DMS153 (cell line): ENCODE measurements at places on chromosomes 2 and 18.

DNA sequence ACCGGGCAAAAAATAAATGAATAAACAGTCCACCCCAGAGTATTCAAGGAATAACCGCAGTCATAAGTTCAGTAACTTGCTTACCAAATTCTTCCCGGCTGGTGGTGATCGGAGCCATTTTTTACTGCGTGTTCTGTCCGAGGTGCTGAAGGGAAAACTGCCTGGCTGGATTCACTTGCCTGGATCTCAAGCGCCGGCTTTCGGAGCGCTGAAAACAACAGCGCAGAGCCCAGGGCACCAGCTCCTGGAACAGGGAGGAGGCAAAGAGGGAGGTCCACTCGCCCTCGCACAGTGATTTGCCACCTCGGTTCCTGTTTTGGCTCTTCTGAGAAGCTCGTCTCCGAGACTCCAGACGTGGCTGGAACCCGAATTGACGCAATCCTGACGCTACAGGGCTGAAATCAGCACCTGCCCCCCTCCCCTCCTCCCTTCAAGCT, at the start of gene SYT4:
TSS of gene SYT4 (minus strand) at position 327 of the 437 bp plus-strand sequence. CDS start at position 118, 209 bp downstream.
- DNase-seq, result peak; percentile 60

DNA sequence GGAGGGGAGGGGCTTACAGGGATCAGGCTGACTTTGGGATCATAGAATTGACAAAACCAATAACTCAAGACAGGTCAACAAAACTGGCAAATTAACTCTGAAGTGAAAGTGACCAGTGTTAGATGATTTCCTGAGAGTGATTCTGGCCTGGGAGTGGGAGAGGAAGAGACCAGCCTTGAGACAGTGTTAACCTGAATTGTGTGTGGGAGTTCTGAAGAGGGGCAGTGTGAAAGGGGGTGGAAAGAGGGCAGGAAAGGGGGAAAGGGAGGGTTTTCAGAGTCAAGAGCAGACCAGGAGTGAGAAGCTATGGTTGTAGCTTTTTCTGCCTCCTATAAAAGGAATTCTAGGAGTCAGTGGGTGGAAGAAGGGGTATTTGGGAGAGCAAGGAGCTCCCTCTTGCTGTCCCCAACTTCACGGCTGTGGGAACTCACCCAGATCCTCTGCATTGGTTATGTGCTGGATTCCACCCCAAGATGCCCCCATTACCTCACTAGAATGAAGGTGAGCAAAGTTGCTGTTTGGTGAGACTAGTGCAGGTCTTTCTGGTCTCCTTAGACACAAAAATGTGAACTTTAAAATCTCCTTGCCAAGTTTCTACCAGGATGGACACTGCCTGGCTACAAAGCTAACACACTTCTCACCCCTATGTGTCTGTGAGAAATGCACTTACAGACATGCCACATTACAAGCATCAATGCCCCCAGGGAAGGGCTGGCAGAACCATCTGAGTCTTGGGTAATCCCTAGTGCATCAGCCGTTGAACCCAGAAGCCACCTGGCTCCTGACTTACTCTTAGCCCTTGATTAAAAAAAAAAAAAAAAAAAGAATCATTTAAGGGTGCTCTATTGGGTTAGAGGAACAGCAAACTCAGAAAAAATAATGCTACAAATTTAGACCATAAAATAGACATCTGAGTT, 61.6 kb downstream of the BMP10 start:
- DNase-seq, result no peak

- DNase-seq, result no peak
Observed at GRCh38 chr18:50432915-50433314, 58.1 kb downstream of the SKA1 start.

GRCh38 chr2:205789906-205790305, 107.6 kb downstream of the NRP2 start:
- no peak for DNase-seq

DNA sequence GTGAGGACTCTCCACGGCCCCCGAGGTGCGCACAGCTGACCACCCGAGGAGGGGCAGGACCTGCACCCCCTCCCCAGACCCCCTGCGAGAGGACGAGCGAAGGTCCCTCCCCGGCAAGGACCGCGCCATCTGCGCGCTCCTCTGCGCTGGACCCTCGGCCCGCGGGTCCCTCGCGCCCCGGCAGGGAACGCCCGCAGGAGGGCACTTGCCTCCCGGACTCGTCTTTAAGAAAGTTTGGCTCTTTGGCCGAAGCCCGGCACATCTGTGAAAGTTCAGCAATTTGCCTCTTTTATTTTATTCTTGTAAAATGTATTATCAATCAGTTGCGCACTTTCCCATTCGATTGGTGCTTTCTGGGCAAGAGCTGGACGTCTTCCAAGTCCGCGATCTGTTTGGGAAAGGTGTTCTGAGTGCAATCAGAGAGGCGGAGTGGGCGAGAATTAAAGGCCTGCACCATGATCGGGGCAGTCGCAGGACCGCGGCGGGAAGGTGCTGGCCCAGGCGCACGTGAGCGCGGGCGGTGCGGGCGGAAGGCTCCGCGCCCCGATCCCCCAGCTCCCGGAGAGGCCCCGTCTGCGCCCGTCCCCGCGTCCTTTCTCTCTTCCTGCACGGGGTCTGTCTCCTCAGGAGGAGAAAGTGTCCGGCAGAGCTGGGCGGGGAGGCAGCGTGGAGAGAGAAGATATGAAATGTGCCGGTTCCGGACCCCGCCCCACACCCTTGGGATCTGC, 1.6 kb upstream of the ALKAL2 start:
- DNase-seq, result no peak
